ENCODE measurements at places on chromosomes 4 and X.

DNA sequence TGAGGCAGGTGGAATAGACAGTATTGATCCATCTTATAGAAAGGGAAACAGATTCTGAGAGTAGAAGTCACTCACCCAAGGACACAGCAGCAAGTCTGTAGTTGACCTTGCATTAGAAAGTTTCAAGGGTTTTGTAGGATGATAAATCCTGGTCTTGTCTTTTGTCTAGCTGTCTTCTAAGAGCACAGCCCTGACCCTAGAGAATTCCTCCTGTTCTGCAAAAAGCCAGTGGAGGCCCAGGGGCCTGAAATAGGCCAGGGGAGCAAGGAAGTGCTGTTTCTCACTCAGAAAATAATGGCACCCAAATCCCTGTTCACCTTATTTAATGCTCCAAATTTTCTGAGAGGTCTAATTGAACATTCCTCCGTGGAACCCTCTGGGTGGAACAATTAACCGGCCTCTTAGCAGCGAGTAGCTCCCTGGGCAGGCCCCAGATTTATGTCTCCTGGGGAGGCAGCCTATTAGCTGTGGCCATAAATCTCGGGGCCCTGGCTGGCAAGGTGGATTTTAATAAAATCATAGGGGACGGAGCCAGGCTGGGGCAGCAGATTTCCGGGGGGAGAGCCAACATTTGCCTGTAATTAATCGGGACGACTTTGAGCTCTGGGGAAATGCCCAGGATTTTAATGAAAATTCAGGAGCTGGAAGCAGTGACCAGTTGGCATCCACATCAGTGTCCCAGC is 49.2 kb upstream of the MSX1 start:
- DNase-seq: no peak

DNA sequence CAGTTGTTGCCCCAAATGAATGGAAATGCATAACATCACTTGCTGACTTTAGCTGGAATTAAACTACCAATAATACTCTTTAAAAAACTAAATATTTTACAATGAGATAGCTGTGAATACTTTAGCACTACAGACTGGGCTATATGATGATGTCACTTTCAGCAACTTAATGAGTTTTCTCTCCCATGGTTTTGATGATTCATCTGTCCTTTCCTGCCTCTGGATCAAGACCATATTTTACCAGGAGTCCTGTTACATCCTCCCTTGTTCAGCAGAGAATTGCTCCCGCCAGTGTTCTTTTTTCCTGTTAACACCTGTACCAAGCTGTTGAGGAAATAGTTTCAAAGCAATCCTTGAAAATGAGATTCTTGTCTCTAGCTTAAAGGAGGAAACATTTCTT is 543.0 kb downstream of the SPRY1 start:
- DNase-seq: no peak

DNA sequence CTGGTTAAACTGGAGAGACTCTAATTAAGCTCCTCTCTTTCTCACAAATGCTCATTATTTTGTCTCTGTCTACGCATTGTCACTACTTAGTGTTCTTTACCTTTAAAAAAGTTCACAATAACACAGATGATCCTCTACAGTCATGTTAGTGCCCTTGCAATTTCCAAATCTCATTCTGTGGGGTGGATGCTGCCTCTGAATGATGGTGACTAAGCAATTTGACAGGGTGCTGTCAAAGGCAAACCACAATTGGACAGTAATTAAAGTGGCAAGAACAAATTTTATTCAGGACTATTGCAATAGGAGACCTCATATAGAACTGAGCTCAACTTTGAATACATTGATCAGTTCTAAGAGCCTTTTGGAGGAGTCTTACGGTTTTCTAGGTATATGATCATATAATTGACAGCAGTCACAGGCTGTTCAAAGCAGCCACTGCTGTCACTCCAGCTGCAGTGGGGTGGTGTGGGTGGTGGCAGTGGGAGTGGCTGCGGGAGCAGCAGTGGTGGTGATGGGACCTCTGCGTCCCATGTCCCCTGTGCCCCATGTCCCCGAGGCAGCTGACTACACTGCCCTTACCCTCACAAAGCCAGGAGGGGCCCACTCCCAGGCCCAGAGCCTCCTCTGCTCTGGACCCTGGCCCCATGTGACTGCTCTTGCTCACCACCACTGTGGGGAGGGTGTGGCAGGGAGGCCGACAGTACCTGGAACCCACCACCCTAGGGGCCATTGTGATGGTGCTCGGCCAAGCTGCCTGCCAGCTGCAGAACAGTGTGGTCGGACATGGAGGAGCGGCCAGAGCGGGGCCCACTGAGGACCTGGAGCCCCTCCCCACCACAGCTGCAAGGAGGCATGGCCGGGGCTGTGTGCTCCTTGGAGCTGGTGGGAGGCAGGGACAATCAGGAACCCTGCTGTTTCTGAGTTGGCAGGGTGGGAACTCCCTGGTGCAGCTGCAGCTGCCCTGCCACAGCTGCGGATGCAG is 30.4 kb upstream of the PAGE1 start:
- DNase-seq: no peak

DNA sequence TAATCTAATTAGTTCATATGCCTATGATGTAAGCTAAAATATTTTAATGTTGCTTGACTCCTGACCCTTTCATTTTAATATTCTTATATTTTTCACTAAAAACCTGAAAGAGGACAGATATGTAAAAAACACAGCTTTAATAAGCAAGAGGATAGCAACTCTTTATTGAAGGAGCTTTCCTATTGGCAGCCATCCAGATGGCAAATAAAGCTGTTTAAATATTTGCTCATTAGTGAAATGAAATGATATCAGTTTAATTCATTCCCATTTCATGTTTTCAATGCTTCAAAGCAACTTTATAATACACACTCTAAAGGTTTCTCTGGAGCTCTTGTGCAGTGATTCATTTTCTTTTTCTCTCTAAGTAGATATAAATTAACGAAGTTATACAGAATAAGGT is 473.4 kb downstream of the PCDH7 start:
- no peak for DNase-seq

DNA sequence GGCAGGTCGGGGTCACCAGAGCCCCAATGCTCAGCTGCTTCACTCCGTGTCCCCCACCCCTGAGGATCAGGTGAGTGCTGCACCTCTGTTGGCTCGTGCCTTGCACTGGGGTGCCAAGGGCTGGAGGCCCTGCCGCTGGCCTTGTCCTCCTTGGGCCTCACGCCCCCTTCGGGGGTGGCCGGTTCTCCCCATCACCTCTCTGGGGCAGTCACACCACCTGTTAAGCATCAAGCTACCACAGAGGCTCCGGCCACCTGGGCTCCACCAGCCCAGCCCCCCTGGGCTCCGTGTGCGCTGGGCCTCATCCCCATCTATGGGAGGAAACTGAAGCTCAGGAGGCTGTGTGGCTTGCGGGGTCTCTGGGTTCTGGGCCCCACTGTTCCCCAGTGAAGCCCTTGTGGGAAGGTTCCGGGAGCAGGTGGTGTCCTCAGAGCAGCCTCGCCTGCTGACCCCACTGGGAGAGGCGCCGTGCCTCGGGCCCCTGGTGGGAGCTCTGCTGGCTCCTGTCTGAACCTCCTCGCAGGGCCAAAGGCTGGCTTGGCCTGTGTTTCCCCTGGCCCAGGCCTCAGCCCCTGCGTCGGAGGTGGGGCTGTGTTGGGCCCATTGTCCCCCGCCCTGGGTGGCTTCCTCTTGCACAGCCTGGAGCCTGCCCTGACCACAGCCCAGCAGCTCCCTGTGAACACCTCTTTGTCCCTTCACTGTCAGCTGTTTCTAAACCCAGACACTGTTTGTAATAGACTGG is 30.8 kb downstream of the DOK7 start:
- no peak for DNase-seq

- no peak for DNase-seq
These were observed 27.6 kb downstream of the SMIM20 start for GRCh38 chr4:25941457-25942221.

GRCh38 chr4:111208970-111209369 is 586.1 kb upstream of the PITX2 start:
- DNase-seq: no peak

GRCh38 chr4:147368948-147369347 is 111.9 kb upstream of the EDNRA start:
- no peak for DNase-seq

DNA sequence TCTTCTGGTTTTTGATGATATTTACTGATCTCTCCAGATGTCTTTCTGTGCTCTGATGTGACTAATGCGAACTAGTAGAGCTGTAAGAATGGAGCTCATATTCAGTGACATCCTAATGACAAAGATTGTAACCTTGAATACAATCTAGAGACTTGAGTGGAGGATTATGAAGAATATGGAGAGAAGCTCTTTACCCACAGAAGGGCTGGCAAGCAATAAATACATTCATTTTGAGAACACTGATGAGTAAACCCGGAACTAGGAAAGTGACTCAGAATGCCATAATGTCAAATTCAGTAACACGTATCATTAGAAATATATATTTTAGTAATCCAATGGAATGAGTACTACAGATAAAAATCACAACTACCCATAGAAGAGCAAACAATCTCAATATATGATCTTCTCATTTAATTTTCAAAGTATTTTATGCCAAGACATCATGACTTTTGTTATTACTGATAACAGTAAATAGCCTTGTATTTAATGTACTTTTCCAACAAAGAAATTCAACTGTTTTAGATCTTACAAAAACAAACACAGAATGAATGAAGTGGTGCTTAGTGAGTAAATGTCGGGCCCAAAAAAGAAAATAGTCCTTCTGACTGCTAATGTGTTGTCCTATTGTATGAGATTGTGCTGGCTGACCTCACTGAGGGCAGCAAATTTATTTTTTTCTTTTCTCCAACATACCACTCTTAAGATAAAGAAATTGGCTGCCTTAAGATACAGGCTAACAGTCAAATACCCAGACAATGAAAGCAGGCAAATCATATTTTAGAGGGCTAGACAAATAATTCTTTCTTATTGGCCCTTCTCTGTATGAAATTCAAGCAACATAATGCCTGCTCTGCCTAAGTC is 49.2 kb upstream of the HDAC8 start:
- no peak for DNase-seq

DNA sequence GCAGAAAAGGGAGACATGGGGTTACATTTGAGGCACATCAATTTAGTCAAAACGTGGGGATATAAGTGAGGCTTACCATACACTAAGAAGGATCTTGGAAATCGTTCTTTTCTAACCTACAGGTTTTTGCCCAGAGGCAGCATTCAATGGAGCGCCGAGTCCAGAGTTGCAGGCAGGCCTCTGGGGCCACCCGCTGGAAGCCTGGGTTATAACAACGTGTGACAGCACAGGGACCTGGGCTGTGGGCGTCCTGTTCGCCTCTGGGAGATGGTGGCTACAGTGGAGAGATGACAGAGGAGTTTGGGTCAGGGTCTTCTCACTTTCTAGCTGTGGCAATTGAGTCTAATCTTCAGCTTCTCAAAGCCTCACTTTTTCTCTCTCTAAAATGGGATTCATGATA is 53.9 kb downstream of the ENPP6 start:
- peak; percentile 23 for DNase-seq

DNA sequence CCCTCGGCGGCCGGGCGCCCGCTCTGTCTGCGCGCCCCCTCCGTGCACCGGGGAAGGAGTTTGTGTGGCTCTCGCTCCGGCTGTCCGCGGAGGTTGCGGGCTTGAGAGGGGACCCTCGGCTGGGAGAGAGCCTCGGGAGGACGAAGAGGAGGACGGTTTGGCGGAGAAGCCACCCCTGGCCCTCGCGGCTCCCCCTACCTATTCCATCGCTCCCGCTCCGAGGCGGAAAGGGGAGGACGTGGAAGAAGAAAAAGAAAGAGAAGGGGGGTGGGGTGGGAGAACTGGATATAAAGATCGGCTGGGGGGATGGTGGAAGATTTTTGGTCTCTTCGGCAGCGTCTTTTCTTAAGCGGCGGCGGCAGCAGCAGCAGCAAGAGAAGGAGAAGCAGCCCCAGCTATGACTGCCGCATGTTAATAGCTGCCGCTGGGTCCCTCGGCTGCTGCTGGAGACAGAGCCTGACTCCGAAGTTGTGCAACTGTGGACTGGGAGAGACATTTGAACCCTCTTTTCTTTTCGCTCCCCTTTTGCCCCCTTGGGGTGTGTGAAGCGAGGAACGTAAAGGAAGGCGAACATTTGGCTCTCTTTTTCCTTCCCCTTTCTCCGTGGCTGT is 895 bp downstream of the ADGRL3 start:
- DNase-seq: no peak

GRCh38 chrX:23661671-23662070 is 5.6 kb upstream of the PRDX4 start:
- no peak for DNase-seq

DNA sequence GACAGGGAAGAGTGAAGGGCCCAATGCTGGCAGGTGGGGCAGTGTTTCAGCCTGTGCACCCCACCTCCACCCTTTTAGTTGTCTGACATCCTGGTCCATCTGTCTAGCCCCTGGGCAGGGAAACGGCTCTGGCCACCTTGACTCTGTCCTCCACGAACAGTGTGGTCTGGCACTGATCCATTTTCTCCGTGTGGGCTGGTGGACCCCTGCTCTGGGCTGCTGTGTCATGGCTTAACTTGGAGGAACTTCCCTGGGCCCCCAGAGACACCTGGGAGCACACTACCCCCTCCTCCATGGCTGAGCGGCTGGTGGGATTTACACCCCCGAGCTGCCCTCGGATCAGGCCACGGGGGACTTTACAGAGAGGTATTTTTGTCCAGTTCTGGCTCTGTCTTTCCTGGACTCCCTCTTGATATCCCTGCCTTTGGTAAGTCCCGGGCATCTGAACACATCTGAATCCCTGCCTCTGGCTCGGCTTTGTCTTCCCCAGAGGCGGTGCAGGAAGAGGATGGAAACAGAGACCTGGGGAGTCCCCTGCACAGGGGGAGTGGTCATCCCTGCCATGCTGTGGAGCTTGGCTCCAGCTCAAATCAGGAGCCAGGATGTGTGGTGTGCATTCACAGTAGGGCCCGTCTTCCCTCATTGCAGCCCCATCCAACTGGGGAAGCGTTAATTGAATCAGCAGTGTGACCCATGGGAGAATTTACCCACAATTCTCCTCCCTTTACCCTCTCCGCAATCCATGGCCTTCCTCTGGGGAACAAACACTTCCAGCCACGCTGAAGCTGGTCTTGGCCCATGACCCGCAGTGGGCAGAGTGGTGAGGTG is 6.3 kb upstream of the NKX1-1 start:
- no peak for DNase-seq

- no peak for DNase-seq
These were observed 6.9 kb downstream of the ARFIP1 start for GRCh38 chr4:152786627-152787026.

GRCh38 chrX:39582091-39582490 is 515.7 kb downstream of the BCOR start:
- DNase-seq: no peak

- no peak for DNase-seq
These were observed 7.6 kb upstream of the JADE3 start for GRCh38 chrX:46904626-46905025.

DNA sequence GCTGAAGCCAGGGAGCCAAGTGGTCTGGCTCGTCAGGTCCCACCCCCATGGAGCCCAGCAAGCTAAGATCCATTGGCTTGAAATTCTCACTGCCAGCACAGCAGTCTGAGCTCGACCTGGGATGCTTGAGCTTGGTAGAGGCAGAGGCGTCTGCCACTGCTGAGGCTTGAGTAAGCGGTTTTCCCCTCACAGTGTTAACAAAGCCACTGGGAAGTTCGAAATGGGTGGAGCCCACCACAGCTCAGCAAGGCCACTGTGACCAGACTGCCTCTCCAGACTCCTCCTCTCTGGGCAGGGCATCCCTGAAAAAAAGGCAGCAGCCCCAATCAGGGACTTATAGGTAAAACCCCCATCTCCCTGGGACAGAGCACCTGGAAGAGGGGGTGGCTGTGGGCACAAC is 353.8 kb downstream of the NAP1L3 start:
- no peak for DNase-seq

- no peak for DNase-seq
These were observed 106.6 kb downstream of the CRLF2 start for GRCh38 chrX:1105671-1106419.

- DNase-seq: no peak
These were observed 1.0 kb upstream of the GABRG1 start for GRCh38 chr4:46124773-46125413.
